Aorta (tissue), 5 donors: ENCODE measurements at places on chromosomes 6 and 20. TPM values are rescaled to one million over a fixed set of nuclear protein-coding genes. Genes with fewer than 3 reads are reported as not detected.

DNA sequence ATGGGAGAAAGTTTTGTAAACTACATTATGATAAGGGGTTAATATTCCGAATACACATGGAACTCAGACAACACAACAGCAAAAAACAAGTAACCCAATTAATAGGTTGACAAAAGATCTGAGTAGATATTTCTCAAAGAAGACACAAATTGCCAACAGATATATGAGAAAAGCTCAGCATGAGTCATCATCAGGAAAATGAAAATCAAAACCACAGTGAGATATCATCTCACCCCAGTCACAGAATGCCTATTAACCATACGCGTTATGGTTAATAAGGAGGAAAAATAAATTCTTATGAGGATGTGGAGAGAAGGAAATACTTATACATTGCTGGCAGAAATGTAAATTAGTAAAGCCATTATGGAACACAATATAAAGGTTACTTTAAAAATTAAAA, 695.0 kb downstream of the COL12A1 start:
- DNase-seq = no peak

- peak; percentile 72 for DNase-seq
These were observed 6.9 kb upstream of the OSER1 start for GRCh38 chr20:44217342-44218092.

Gene SAMD3
- 1.2 TPM for total RNA-seq

Gene RAMACL
- 6.4 TPM for total RNA-seq

Gene MOCS1
- total RNA-seq = 39.0 TPM

Gene SERAC1
- total RNA-seq = 10.9 TPM

DNA sequence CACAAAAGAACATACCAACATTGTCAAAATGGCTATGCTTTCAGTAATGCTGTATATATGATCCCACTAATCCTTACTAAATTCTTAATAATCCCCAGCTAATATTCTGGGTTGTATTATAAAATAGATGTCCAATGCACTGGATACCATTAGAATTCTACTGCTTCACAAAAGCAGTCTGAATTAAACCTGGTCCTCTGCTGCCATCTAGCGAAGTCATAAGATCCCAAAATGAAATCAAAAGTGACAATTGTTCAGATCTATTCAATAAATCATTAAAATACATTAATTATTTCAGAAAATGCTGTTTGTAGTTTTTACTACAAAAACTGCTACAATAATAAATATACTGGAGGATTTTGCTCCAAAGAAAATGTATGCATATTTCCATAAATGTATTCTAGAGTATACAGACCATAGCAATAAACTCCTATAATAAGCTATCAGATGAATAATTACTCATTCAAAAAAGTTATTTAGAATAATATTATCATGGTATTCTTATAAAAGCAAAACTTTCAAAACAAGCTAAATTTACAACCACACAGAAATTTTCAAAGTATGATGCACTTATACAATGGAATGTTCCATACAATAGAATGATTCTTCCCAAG, 92.6 kb downstream of the RNGTT start:
- no peak for DNase-seq

Gene CRYBG1
- total RNA-seq = 12.7 TPM

Gene KIF16B
- 17.3 TPM for total RNA-seq

Gene SIRPB1
- 1.8 TPM for total RNA-seq
